EH (cell line): ENCODE measurements at places on chromosomes 7 and 10.

DNA sequence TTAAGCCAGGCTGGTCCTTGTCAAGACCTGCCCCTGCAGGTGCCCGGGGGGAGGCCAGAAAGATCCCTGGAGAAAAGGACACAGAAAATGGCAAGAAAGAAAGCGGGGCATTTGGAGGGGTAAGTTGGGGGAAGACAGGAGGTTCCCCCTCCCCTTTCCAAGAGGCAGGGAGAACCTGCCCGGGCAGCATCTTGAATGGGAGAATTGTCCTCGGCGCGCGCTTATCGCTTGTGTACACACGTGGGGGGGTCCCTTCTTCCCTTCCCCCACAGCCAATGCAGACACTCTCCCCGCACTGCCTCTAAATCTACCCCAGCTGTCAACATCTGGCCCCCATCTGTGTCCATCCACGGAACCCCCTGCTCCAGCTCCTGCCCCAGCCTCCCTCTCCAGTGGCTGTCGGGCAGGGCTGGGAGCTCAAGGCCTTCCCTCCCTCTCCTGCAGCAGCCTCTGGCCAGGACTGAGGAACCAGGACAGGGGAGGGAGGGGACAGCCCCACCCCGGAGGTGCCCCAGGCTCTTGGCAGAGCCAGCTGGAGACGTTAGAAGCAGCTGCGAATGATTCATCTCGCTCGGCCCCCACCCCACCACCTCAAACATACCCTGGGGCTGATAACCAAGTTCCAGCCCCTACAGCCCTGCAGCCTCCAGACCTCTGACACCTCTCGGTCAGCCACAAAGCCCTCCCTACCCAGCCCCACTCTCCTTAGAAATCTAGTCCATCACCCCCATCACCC lies 25.3 kb downstream of the EPHB4 start:
- peak; percentile 97 for DNase-seq

DNA sequence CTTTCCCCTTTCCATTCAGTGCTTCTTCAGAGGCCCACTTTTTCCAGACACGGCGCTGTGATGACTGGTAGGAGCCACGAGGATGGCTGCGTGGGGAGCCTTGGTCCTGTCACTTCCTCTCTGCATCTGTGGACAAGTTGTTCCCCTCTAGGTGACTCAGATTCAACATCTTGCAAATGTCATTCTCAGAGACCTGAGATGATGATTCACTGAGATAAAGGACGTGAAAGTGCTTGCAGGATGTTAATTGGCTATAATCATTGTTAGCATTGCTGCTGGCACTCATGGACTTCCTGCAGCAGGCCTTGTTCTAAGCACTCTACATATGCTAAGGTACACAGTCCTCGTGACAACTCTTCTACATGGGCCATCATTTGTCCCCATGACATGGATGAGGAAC lies 489.8 kb upstream of the ZMIZ1 start:
- peak; percentile 30 for DNase-seq

GRCh38 chr7:138543739-138544138 lies 83.7 kb downstream of the TRIM24 start:
- no peak for DNase-seq

DNA sequence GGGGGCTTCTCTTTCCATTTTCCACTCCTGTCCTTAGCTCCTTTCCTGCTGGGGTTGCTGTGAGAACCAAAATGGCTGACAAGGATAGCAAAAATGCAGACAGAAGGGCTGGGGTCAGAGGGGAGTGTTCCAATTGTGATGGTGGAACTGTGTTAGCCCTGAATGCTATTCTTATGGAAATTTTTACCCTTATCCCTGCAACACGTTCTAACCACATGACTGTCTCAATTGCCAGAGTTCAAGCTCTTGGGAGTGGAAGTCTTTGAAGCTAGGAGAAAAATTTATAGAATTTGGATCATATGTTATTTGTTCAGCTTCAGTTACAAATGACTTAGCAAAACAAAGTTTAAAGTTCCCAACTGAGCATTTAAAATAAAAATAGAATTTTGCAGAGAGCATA lies 134.1 kb downstream of the ADCYAP1R1 start:
- DNase-seq = no peak

GRCh38 chr7:56009695-56010094 lies 41.5 kb downstream of the PSPH start:
- no peak for DNase-seq

DNA sequence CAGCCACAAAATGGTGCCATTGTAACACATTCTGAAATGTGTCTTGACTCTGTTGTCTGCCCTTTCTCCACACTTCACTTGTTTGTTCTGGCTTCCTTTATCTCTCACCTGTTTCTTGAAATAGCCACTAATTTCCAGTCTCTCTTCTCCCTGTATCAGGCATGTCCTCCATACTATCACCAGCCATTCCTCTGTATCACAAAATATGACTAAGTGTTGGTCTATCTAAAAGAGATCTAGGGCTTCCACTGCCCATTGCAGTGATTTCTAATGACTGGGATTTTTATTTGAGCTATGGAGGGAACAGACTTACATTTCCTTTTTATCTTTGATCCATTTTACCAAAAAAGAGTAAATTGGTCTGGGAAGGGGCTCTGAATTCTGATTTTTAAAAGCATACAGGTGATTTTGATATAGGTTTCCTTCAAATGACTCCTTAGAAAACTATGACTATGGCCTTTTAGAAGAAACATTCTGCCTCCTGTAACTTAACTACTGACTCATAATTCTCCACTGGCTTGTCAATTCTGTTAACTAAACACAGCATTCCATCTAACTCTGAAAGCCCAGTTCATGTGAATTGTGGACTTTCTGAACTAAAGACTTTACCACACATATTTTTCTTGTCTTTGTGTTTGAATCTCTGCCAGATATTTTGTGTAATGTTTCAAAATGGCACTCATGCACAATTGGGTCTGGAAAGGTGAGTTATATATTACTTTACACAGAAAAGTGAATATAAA lies 1121.4 kb downstream of the XPNPEP1 start:
- peak; percentile 81 for DNase-seq

GRCh38 chr7:131945957-131946544 lies 389.6 kb upstream of the PODXL start:
- DNase-seq = no peak

GRCh38 chr10:11057994-11058393 lies 40.3 kb downstream of the CELF2 start:
- DNase-seq = no peak

DNA sequence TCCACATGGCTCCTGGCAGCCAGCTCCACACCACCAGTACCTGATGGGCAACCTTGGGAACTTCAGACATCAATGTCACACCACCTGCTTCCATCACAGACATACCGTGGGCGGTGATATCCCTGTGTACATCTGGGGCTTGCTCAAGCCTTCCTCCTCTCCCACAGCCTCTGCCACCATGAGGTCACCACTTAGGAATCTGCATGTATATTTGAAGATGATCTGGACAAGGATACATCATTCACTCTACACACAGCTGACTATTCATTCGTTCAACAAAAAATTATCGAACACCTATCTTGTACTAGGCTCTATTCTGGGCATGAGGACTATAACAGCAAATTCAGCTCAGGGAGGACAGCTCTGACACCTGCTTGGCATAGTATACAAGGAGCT lies 6.8 kb downstream of the DLG5 start:
- DNase-seq = peak; percentile 87
